ENCODE measurements at places on chromosomes 5 and 9.

- no peak for DNase-seq
Observed at GRCh38 chr9:136917902-136918301, 26.6 kb downstream of the FBXW5 start.

DNA sequence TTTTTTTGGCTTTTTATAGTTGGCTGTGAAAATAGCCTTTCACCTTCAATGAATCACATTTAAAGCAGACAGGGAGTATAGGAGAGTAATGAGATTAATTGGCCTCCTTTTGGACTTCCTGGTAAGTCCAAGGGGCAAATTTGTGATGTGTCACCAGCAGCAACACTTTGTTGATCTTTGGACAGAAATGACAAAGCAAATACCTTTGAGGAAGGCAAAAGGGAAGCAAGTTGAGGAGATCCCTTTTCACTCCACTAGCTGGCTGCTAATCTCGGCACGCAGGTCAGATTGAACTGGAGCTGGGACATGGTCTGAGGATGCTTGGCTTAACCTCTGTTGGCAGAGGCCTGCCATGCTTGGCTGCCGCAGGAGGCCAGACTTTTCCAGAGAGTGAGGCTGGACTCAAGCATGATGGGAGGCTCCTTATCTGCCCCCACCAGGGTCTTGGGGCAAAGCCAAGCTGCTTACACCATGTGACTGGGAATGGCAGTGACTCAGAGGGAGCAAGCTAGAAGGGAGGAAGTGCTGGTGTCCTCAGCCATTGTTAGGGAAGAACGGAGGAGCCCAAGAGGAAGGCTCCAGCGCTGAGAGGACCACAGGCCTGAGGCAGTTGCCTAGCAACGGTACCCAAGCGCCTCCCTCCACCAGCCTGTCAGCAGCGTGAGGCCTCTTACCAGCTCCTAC, 174.5 kb upstream of the MAP1B start:
- no peak for DNase-seq

DNA sequence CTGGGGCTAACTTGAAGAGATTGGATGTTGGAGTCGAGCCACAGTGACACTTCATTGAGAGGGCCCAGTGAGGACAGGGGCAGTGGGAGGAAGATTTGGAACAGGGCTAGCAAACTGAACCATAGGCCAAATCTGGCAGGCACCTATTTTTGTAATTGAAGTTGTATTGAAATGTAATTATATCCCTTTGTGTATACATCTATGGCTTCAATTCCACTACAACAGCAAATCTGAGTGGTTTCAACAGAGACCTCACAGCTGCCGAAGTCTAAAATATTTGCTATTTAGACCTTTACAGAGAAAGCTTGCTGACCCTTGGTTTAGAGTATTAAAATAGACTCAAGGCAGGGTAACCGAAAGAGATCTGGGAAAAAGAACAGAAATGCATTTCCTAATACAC, 4.7 kb upstream of the TNFSF8 start:
- no peak for DNase-seq

DNA sequence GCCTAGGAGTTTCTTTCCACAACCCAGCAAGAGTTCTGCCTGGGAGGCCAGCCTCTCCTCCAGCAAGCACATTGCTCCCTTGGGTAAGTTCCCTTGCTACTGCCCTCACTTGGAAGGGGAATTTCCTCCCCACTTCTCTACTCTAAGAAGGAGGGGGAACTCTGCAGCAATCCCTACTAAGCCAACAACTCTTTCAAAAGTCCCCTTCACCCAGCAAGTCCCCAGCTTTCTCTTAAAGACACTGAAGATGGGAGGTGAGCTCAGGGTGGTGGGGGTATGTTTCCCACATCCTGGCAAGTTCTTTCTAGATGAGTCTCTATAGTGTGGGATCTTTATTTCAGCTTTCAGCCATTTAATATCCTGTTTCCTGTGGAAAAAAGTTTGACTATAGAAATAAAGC, 49.0 kb downstream of the PDE8B start:
- no peak for DNase-seq

- DNase-seq: no peak
Observed at GRCh38 chr5:115469904-115470516, 74.6 kb downstream of the FEM1C start.

- no peak for DNase-seq
Observed at GRCh38 chr5:5304361-5305020, 118.0 kb upstream of the ICE1 start.

DNA sequence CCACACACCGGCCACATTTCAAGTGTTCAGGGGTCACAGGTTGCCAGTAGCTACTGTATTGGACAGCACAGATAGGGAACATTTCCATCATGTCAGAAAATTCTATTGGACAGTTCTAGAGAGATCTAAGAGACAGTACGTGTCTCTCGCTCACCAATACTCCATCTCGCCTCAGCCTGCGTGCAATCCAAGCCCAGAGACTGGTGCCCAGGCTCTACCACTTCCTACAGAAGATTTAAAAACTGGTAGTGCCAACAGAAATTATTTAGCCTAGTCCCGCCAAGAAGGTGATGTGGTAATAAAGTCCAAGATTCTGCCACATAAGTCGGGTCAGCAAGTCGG, 390 bp upstream of the SNX2 start:
- no peak for DNase-seq

- DNase-seq: no peak
Observed at GRCh38 chr5:6631441-6631840, 1.4 kb downstream of the NSUN2 start.

DNA sequence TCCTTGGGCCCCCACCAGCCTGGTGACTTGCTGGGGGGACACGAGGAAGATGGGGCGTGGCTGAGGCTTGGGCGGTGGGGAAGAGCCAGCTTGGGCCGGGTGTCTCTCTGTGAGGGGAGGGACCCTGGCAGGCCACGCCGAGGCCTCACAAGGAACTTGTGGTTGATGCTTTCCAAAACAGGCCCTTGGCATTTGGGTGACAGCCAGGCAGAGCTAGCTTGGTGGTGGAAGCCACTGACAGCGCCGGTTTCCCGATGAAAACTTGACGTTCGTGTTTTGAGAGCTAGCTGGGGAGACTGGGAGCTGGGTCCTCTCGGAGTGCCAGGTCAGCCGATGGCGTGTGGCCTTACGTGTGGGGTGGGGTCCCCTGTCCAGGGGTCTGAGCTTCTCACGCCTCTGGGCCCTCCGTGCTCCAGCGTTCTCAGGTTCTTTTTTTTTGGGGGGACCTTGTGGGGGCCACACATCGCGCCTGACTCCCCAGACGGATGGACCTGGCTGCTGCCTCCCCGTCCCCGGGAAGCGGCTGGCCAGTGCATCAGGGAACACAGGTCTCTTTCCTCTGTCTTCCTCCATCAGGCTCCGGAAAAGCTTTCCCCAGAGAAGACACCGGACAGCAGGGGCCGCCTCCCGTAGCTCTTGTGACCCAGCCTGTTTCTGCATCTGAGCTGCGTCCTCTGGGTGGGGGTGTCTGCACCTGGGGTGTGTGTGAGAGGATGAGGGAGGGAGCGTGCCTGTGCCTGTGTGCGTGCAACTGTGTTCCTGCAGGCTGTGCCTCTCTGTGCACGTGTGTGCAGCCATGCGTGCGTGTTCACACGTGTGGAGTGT, 129.3 kb upstream of the LPCAT1 start:
- peak; percentile 76 for DNase-seq

DNA sequence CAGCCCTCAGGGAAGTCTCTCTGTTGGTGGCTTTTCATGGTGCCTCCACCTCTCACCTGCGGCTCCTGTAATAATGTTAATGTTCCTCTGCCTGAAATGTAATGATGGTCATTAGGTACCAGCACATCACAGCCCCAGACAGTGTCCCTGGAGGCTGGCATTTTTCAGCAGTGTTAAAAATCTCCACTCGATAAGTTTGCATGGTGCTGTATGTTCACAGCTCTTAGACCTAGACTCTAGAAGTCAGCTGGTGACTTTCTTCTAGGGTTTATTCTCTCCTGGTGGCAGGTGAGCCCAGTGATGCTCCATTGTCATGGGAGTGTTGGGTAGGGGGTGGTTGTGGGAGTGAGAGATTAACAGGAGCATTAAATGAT, 53.1 kb downstream of the GPR107 start:
- no peak for DNase-seq

DNA sequence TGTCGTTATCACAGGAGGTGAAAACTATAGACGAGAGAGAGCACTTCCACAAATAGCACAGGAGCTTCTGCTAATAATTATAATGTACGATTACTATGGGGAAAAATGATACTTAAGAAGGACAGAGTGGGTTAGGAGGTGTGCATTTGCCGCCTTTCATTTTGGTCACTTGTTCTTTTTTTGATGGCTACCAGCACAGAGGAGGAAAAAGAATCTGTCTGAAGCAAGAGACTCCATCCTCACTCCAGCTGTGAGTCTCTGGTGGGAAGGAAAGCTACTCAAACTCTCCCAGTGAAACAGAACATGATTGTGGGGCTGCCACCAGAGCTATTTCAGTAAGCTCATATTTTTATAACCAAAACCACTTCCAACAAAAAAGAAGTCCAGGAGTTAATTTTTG, 270.4 kb upstream of the TMEM161B start:
- no peak for DNase-seq

DNA sequence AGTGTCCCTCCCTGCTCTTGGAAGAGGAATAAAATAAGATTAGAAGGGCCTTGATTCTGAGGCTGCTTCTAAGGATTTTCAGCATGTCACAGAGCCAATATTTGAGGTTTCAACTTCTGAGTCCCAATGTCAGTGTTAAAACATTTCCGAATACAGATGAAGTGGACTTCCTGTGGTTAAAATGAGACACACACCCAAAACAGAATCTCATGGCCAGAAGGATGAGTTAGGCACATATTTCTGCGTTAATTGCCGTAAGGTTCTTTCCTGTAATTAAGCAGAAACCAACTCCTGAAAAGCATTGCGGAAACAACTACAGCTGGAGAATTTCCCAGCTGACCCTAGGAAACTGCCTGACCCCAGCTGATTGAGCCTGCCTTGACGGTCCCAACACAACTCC, 10.4 kb upstream of the ZNF354B start:
- no peak for DNase-seq

DNA sequence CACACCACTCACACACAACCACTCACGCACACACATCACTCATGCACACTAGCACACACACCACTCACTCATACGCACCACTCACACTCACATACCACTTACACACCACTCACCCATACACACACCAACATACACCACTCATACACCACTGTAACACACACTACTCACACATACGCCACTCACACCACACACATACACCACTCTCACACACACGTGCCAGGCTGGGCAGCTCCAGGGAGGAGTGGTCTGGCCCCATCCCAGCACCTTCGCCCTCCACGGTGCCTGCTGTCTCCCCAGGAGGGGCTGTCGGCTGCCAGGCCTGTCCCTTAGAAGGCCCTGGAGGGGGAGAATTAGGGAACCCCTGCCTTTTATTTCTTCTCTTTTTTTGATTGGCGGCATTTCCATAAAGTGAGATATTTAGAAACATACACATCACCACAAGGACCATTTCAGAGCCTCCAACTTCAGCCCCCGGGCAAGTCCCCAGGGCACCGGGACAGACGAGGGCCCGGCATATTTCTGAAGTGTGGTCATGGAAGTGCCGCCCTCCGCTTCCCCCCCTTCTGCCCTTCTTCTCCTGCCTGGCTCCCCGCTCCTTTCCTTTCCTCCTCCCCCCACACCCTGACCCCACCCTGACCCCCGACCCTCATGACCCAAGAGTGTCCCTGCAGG, 6.3 kb upstream of the ASB6 start:
- no peak for DNase-seq

GRCh38 chr5:152246401-152246800, 158.7 kb downstream of the NMUR2 start:
- peak; percentile 63 for DNase-seq

Data from Karpas-422 (cell line).